Ascending aorta (tissue), 2 donors: ENCODE measurements at places on chromosomes 2 and 18. TPM values are rescaled to one million over a fixed set of nuclear protein-coding genes. Genes with fewer than 3 reads are reported as not detected.

- H3K4me1 ChIP-seq = no peaks in the 10 kb centered on the region
- DNase-seq = no peak
- H3K27ac ChIP-seq = no peak overlapping the region
- H3K27me3 ChIP-seq = no peaks in the 10 kb centered on the region
- H3K36me3 ChIP-seq = no peaks in the 10 kb centered on the region
Observed at GRCh38 chr18:54528942-54529376, 62.1 kb upstream of the DYNAP start.

FIGN gene
- total RNA-seq = 4.3 TPM

DNA sequence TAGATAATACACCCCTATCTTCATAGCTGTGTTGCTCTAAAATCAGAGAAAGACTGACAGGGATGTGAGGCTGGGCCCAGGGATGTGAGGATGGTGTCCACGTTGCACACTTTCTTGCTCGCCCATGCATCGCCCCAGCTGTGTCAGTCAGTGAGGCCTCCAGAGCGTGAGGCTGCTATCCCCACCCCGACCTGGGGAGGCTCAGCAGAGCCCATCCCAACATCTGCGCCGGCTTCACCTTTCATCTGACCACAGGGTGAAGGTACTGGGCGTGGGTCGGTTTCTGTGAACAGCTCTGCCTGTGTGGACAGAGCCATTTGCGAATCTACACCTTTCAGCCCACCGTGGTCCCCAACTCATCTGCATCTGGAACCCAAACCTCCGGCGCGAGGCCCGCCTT is 255.7 kb downstream of the HDAC4 start:
- no peak overlapping the region for H3K4me3 ChIP-seq
- H3K27ac ChIP-seq = no peak overlapping the region
- DNase-seq = no peak
- peaks cover 22% of the 10 kb centered on the region for H3K36me3 ChIP-seq
- peaks cover 3% of the 10 kb centered on the region for H3K4me1 ChIP-seq

DNA sequence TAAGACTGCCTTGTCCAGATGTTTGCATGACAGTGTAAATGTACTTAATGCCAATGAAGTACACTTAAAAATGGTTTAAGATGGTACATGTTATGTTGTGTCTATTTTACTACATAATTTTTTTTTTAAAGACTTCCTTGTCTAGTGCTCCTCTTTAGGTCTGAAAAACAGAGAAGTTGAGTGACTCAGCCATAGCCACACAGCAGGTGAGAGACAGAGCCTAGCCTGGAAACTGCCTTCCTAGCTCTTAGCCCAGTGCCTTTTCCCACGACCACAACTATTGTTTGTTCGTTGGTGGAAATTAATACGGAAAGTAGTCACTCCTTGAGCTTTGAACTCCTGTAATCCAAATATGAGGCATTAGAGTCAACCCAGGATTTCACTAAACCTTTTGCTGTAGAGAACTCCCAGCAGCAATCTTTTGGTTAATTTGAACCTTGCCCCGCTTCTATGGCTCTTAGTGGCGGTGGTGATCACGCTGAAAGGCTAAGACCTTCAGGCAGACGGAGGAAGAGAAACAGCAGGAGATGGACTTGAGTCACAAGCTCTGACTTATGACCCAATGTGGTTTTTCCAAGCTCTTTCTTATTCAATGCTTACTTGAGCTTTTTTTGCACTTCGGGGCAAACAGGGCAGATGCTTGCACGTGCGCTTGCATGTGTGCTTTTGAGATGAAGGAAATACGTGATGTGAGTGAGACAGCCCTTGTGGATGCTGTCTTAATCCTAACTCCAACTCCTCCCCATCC is 21.2 kb downstream of the TRIB2 start:
- no peak overlapping the region for H3K4me3 ChIP-seq
- H3K4me1 ChIP-seq = peaks cover 11% of the 10 kb centered on the region
- peak overlapping the region; percentile 16 for H3K27ac ChIP-seq
- H3K36me3 ChIP-seq = peaks cover 40% of the 10 kb centered on the region
- DNase-seq = no peak
- no peaks in the 10 kb centered on the region for H3K27me3 ChIP-seq

- peak overlapping the region; percentile 8 for H3K4me3 ChIP-seq
- peaks cover 10% of the 10 kb centered on the region for H3K4me1 ChIP-seq
- no peaks in the 10 kb centered on the region for H3K36me3 ChIP-seq
- peak overlapping the region; percentile 86 for H3K27ac ChIP-seq
- peak; percentile 75 for DNase-seq
- H3K27me3 ChIP-seq = no peaks in the 10 kb centered on the region
Observed at GRCh38 chr2:69163109-69163508, 150.1 kb downstream of the ANTXR1 start.

DNA sequence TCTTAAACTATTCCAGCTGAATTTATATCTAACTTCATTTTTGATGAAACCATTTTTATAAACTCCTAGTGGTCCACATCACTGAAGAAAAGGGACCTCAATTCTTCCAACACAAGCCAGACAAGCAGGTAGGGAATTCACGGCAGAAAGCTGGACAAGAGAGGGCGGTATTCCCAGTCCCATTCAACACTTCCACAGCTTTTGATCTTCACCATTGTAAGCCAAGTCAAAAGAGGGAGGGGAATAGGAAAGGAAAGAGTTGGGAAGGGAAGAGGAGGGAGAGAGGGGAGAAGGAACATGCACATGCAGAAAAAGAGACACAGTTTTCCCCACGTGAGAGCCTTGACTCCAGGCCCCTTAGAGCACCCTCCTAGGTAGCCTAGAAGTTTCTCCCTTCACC is 77.4 kb downstream of the CCBE1 start:
- no peaks in the 10 kb centered on the region for H3K36me3 ChIP-seq
- H3K4me3 ChIP-seq = no peak overlapping the region
- H3K27me3 ChIP-seq = no peaks in the 10 kb centered on the region
- peaks cover 9% of the 10 kb centered on the region for H3K4me1 ChIP-seq
- H3K27ac ChIP-seq = no peak overlapping the region

- H3K4me3 ChIP-seq = no peak overlapping the region
- H3K4me1 ChIP-seq = peaks cover 15% of the 10 kb centered on the region
- no peaks in the 10 kb centered on the region for H3K36me3 ChIP-seq
Observed at GRCh38 chr2:237222601-237223041, 136.9 kb downstream of the COPS8 start.

DNA sequence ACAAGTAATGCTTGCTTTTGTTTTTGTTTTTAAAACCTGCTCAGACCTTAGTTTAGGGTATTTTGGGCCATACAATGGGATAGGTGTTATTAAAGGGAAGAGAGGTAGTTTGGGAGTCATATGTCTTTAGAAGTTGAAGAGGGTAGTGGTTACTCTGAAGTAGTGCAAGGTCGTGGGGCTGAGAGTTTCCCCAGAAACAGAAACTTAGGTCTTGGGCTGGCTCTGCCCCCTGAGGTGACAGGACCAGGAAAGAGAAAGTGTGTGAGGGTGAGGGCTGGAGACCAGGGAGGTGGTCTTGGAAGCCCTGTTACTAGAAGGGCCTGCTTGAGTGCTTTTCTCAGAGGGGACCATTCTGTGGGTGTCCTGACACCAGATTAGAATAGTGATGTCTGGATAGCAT is 500.5 kb upstream of the SPHKAP start:
- H3K27ac ChIP-seq = no peak overlapping the region
- no peaks in the 10 kb centered on the region for H3K27me3 ChIP-seq
- no peak overlapping the region for H3K4me3 ChIP-seq
- DNase-seq = no peak

MRO gene
- 1.4 TPM for total RNA-seq

DNA sequence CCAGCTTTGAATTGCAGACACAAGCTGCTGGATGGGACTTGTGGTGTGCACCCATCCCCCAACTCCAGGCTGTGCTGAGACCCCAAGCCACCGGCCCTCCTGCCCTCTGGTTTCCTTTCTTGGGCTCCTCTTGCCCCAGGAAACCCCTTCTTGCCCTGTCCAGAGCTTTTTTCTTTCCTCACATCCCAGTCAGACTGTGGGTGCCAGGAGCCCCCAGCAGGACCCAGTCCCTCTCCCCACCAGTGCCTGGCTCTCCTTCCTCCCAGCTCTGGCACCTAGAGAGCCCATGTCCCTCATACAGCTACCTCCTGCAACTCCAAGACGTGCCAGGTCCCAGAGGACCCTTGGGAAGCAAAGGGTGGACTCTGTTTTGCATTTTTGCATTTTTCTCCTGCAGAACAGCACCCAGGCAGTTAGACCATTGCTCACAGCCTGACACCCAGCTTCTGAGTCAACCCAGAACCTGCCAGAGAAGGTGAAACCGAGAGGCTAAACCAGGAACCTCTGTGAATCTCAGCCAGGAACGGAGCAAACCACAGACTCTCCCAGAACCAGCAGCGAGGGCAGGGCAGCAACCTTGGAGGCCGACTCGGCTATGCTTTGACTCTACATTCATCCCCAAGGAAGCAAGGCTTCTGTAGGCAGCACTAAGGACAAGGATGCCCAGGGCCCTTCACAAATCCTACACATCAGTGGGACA is 221.1 kb downstream of the ANAPC1 start:
- H3K4me1 ChIP-seq = peaks cover 7% of the 10 kb centered on the region
- no peak overlapping the region for H3K4me3 ChIP-seq
- H3K27me3 ChIP-seq = no peaks in the 10 kb centered on the region
- no peak overlapping the region for H3K27ac ChIP-seq
- no peak for DNase-seq

ZNF512 gene
- total RNA-seq = 64.8 TPM

ITPRIPL1 gene
- total RNA-seq = 14.5 TPM

DNA sequence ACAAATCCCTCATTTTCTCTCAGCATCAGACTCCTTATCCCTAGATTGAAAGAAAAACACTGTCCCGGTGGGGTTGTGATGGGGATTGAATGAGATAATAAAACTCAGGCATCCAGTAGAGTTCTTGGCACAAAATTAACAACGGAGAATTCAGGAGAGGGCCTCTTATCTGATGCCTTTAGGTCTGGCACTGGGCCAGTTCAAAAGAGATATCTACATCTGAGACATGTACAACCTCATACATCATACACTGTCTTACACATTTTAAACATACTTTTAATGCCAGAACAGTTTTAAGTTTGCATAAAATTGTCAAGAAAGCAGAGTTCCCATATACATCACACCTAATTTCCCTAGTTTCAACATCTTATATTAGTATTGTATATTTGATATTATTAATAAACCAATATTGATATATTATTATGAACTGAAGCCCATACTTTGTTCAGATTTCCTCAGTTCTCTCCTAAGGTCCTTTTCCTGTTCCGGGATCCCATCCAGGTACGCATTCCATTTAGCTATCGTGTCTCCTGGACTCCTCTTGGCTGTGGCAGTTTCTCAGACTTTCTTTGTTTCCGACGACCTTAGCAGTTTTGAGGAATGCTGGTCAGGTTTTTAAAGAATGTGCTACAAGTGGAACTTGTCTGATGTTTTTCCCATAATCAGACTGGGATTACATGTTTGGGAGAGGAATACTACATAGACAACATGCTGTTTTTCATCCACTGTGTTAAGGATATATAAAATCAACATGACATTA is 27.8 kb downstream of the NXPH2 start:
- no peak for DNase-seq
- H3K27ac ChIP-seq = no peak overlapping the region
- no peak overlapping the region for H3K4me3 ChIP-seq
- no peaks in the 10 kb centered on the region for H3K36me3 ChIP-seq
- no peaks in the 10 kb centered on the region for H3K4me1 ChIP-seq

DNA sequence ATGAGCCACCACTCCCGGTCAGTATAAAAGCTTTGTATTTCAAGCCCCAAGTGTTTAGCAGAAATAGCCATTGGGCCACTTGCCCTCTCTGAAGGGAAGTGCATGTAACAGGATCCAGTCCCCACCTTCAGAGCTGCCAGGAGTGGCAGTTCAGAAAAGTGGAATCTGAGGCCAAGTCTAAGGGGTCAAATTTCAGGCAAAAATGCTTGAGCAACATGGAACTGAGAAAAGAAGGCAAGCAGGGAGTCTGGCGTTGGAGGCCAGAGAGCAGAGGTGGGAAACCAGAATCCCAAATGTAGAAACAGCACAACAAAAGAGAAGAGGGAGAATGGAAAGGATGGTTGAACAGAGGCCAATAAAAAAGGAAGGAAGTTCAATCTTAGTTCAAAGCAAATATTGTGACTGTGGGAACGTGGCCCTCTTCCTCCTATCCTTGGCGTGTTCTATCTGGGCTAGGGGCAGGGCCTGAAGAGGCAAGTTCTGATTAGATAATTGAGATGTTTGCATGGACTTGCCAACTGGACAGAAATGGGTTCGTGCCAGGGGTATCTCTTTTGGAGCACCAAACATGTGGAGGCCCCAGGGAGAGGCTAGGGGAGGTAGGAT is 102.2 kb downstream of the AP1S3 start:
- no peak for DNase-seq
- H3K4me1 ChIP-seq = no peaks in the 10 kb centered on the region
- no peak overlapping the region for H3K4me3 ChIP-seq
- H3K27ac ChIP-seq = peak overlapping the region; percentile 68
- H3K27me3 ChIP-seq = no peaks in the 10 kb centered on the region
- no peaks in the 10 kb centered on the region for H3K36me3 ChIP-seq

SP5 gene
- 2.8 TPM for total RNA-seq

TMEM169 gene
- 7.3 TPM for total RNA-seq

SLC23A3 gene
- total RNA-seq = 14.2 TPM

- H3K4me3 ChIP-seq = no peak overlapping the region
- H3K4me1 ChIP-seq = no peaks in the 10 kb centered on the region
- H3K27ac ChIP-seq = no peak overlapping the region
- no peaks in the 10 kb centered on the region for H3K36me3 ChIP-seq
- DNase-seq = no peak
Observed at GRCh38 chr2:5454051-5454390, 238.2 kb upstream of the SOX11 start.

STARD6 gene
- not detected for total RNA-seq

DNA sequence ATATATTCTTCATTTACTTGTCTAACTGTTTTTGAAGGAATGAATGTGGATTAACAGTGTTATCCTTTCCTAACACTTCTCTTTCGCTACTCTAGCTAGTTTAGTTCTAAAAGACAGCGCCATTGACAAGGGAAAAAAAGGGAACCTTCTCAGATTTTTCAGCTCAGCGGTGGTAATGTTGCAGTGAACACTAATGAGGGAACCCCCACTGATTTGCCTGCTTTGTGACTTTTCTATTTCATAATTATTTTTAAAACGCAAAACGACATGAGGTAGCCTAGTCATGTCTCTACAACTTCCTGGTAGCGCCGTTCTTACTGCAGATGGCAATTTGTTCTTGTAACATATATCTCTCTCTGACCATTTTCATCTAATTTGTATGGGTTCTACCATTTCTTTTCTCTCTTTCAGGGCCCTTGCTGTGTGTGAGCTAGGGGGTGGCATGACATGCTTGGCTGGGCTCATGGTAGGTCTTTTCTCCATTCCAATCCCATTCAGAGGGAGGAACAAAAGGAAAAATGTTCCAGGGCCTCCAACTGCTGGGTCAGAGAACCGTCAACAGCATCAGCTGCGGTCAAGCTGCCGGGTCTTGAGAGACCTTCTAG is 235.5 kb upstream of the SIX3 start:
- no peaks in the 10 kb centered on the region for H3K36me3 ChIP-seq
- H3K4me3 ChIP-seq = no peak overlapping the region
- no peak for DNase-seq
- no peaks in the 10 kb centered on the region for H3K27me3 ChIP-seq
- no peaks in the 10 kb centered on the region for H3K4me1 ChIP-seq
- H3K27ac ChIP-seq = no peak overlapping the region

- no peak overlapping the region for H3K27ac ChIP-seq
- H3K36me3 ChIP-seq = no peaks in the 10 kb centered on the region
- no peak for DNase-seq
- H3K4me3 ChIP-seq = no peak overlapping the region
- H3K4me1 ChIP-seq = no peaks in the 10 kb centered on the region
Observed at GRCh38 chr2:1539441-1539840, 126.2 kb downstream of the TPO start.
